CD14-positive monocyte (primary cell): ENCODE measurements at places on chromosomes 4 and X. TPM values are rescaled to one million over a fixed set of nuclear protein-coding genes. Genes with fewer than 3 reads are reported as not detected.

Gene S100G
- polyA plus RNA-seq, result not detected

Gene CLIC2
- 3.4 TPM for polyA plus RNA-seq

Gene ZXDB
- polyA plus RNA-seq, result 1.4 TPM

Gene MANBA
- polyA plus RNA-seq, result 94.4 TPM

Gene CC2D2A
- polyA plus RNA-seq, result 2.5 TPM

Gene CLNK
- not detected in 2 replicates for polyA plus RNA-seq

Gene RAP2C
- 8.4 and 23.2 TPM in 2 replicates for polyA plus RNA-seq

Gene UGT2A3
- not detected in 2 replicates for polyA plus RNA-seq

Gene UGT2B10
- not detected for polyA plus RNA-seq

Gene ATP2B3
- 0.01 TPM in 1 of 2 replicates, not detected in the other for polyA plus RNA-seq

Gene SSX4
- polyA plus RNA-seq, result not detected in 2 replicates
